ENCODE measurements at places on chromosomes 5 and 9. TPM values are rescaled to one million over a fixed set of nuclear protein-coding genes. Genes with fewer than 3 reads are reported as not detected.

DNA sequence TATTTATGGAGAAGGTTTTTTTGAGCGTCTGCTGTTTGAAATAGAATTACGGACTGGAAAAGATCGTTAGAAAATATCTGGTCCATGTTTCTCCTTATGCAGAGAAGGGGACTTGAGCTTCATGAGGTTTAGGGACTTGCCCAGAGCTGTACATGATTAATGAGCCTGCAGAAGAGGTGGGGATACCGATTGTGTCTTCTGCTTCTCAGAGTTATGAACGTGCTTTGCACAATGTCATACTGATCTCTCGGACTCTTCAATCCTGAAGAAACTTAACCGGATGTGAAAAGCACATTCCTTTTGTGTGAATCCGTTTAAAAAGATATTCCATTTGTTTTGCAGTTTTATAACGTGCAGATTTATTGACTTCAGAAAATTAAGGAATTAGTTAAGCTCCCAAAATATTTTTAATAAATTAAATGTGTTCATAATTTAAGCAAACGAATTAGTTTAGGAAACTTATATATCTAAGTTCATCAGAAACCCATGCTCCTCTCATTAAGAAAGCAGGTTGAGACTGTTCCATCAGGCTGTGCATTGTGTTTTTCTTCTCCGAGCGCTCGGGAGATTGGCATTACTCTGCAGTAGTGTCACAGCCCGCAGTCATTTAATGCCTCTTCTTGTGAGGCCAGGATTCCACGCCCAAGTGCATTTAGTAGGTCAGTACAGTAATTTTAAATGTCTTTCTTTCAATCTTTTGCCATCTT is 40.8 kb upstream of the MEF2C start:
- no peak for DNase-seq

Gene ACSL6
- 0.62 TPM for total RNA-seq

DNA sequence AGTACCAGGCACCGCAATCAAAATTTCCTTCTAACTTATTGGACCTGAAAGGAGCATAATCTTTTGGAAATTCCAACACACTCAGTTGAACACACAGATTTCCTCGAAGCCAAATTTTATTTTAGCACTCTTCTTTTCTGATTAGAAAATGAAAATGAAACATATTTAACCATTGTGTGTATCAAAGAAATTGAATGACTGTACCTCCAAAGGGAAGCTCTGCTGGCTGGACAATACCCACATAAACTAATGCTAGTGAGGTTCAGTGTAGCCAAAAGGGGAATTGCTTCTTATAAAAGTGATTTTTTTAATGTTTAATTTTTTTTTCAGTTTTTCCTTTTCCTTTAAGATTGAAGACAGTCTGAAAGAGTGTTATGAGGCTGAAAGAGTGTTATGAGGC is 239.6 kb upstream of the NREP start:
- DNase-seq = no peak

GRCh38 chr5:56429110-56429561 is 196.0 kb upstream of the ANKRD55 start:
- no peak for DNase-seq

DNA sequence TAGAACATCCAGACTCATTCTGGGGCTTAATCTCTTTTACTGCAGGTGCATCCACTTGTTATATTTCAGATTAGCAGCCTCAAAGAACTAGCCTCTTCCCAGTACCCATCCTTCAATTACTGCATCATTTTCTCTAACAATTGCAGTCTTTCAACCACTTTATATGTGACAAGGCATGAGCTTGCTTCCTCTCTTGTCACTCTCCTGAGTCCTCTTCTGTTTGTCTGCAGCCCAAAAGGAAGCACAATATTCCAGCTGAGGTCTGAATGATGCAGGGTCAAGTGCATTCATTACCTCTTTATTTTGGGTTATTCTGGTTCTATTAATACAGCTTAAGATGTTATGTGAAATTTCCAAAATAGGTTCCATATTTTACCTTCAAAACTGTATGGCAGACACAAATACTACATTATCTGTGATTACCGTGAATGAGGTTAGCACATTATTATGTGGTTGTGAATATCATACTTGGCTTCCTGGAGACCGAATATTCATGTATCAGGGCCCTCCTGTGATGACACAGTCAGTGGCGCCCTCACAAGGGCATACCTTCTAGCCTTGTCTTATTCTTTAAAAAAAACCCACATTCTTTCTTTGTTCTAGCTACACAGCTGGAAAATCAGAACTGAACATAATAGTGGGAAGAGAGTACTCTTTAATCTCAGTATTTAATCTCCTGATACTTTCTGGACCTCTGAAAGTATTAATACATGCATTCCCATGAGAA is 323.8 kb downstream of the PDE4D start:
- DNase-seq = no peak

Gene DMGDH
- total RNA-seq = 3.6 TPM

Gene NOXA1
- total RNA-seq = 2.0 TPM

DNA sequence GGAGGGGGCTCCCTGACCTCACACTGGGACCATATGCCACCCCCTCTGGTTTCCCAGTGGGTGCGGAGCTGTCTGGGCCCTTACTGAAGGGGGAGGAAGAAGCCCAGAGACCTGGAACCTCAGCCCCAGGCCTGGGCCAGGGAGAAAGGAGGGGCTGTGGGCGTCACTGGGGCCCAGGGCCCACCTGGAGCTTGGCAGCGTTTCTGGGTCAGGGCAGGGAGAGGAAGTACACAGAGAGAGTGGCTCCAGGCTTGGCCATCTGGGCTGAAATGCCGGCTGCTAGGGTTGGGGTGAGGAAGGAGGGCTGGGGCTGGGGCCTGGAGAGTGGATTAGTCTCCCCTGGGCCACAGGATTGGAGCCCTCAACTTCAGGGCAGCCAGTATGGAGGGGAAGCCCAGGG is 6.4 kb upstream of the DAB2IP start:
- peak; percentile 77 for DNase-seq
